Stimulated activated CD4-positive, alpha-beta T cell treated with anti-CD3 and anti-CD28 coated beads, TNF-alpha, amount 100 ng/mL, for 24 hours (primary cell): ENCODE measurements at places on chromosomes 2 and 18.

DNA sequence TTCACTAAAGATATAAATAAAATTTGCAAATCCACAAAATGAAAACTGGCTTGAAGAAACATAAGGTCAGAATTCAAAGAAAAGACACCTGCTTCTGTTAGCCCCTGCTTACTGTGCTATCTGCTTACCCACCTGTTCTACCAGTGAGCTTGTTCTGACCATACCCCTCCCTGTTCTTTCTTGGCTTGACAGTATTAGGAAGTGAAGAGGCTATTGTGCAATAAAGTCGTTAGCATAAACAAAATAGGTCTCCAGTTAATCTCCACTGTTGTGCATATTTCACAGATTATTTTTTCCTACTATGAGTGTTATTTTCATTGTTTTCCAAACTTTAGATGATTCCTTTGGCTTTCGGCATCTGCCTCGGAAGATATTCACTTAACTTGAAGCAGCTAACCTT lies 322.1 kb downstream of the CCDC85A start:
- DNase-seq = no peak

- DNase-seq = no peak
These were observed 35.5 kb downstream of the RTP5 start for GRCh38 chr2:241904791-241905710.

DNA sequence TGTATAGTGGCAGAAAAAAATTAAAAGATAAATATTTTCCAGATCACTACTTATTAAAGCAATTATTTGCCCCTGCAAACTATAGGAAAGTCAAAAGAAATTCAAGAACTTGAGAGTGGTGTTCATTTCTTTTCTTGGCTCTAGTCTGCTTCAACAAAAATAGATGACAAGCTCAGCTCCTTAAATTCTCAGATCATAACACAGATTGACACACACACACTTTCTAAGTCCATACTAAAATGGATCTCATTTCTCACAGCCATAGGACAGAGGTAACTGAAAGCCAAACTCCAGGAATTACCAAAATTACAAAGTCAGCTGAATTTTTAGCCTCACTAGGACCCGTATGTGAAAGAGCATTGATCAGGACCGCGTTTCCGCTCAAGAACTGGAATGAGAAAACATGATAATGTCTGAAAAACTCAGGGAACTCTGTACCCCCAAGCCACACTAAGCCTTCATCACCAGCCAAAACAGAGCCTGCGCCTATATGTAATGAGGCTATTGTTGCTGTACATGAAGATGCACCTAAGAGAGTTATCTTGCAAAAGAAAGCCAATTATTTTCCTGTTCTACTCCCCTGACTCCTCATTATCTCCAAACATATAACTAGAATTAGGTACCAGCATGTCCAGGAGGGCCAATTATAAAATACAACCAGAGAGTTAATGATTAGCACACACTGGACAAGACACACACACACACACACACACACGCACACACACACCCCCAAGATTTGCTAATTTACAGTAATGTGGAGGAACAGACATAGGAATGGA lies 16.5 kb upstream of the EFR3B start:
- DNase-seq = no peak

DNA sequence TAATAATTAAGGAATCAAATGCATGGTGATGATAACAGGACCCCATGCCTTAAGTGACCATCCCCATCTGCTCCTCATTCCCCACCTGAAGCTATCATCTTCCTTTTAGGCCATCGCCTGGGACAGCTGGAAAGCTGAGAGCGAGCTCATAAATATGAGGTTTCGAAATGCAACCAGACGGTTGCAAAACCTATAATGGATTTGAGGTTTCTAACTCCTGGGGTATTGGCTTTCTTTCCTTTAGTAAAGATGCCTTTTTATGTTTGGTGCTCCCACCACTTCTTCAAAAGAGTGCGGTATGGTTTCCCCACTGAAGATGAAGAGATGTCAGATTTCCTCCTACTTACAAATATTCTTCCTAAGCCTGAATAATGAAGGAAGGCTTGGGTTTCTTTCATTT lies 1589.5 kb upstream of the PIK3C3 start:
- DNase-seq = no peak

DNA sequence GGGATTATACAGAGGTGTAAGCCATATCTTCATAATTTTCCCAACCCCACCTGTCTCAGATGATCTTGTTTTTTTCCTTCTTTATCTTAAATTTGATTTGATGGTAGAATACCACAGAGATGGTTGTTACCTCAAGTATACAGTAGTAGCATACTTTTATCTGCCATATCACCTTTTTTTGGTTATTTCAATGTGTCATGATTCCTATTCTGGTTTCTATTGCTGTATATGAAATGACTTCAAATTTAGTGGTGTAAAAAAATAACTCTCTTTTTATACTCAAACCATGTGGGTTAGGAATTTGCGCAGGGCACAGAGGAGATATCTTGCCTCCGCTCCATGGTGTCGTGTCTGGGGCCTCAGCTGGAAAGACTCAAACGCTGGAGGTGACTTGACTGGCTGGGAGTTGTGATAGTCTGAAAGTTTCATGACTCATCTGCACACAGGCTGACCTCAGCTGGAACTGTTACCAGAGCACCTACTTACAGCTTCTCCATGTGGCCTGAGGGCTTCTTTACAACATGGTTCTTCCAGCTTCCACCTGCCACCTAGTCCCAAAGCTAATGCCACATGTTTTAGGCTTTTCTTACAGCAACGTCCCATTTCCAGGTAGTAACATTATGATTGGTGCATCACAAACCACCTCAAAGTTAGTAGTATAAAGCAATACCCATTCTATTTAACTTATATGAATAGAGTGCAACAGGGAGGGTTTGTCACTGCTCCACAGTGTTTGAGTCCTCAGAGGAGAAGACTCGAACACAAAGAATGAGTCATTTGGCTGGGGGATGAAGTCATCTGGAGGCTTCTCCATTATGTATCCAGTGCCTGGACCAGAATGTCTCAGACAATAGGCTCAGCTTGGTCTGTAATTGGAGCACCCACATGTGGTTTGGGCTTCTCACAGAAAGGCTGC lies 82.3 kb upstream of the XPO1 start:
- no peak for DNase-seq

DNA sequence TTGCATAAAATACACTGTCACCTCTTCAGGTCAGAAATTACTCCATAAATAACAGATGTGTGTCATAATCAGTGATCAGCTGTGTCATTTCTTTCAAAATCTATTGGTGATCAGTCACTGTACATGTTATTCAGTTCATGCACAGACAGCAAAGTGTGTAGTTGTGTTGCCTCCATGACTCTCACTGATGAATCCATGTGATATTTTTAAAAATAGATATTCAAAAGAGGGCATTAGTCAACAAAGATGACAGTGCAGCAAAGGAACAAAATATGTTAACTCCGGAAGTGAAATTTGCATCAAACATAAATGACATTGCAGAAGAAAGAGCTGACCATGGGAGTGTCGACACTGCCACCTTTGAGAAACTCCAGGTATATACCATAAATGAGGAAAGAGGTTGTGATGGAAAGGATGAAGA lies 17.1 kb upstream of the MCM6 start:
- no peak for DNase-seq

GRCh38 chr2:71455741-71456569 lies 2.6 kb downstream of the DYSF start:
- DNase-seq = no peak

DNA sequence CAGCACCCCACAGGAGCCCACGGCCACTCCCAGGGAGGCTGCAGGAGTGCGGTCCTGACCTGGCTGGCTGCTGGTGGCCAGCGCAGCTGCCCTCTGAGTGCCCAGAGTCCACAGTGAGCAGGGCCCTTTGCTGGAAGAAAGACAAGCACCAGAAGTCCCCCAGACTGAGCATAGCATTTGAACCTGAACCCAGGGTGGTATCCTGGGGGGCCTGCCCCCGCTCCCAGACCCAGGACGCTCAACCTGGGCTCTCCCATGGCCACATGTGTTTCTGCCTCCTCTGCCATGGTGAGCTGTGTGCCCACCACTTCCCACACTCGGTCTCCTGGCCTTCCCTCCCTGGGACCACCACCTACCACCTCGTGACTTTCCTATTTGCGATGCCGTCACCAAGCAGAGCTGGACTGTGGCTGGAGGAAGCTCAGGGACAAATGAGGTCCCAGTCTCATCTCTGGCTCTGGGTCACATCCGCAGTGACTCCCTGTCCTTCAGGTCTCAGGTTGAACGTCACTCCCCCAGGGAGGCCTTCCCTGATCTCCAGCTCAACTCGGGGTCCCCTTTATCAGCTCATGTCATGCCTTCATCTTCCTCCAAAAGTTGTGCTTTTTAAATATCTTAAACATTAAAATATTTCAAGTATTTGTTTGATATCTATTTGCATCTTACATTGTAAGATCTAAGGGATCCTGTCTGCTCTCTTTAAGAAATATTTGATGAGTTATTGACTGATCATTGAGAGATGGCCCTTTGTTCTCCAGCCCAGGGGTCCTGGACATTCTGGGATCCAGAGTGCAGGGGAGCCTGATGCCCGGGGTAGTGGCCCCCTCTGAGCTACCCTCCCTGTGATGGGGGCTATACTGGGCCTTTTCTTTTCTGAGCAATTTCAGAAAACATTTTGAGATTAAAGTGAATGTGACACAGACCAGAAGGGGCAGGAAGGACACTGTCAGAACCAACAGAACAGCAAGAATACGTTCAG lies 16.4 kb upstream of the GPR55 start:
- no peak for DNase-seq

GRCh38 chr2:231951452-231952035 lies 10.0 kb upstream of the DIS3L2 start:
- DNase-seq = no peak

DNA sequence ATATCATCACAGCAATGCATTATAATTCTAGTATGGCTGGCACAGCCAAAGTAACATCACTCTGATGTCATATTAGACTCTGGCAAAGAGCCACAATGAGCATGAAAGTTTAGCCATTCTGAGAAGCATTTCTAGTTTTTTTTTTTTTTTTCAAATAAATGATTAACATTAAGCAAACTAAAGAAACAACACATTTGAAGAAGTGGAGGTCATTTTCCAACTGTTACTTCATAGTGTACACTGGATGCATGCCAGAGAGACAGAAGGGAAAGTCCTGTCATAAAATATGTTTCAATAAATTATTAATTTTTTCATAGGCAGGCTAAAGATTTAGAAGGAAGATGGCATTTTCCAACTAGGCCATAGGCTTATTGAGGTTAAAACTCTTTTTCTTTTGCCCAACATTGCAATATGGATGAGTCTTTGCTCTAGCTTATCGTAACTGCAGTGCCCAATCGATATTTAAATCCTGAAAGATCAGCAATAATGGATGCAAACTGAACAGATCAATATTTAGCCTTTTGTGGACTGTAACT lies 1630.4 kb upstream of the ACVR2A start:
- no peak for DNase-seq

GRCh38 chr18:26531605-26532298 lies 16.6 kb downstream of the KCTD1 start:
- DNase-seq = no peak

DNA sequence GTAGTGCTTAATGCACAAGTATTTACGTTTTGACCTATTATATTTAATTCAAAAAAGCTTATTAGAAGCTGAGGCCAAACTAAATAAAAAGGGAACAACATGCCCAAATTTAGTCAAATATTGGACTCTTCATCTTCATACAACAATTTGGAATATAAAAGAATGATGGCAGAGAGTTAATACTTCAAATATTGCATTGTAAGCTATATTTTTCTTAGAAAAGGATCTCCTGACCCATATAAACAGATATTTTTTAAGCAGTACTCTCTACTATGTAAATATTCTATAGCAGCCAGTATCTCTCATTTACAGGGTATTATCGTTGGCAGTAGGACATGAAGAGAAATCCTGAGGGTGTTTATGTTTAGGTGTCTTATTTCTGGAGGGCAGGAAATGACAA lies 531.2 kb downstream of the NYAP2 start:
- no peak for DNase-seq

GRCh38 chr2:101501443-101501842 lies 26.5 kb upstream of the RFX8 start:
- no peak for DNase-seq

- no peak for DNase-seq
These were observed 34.4 kb downstream of the CYP27C1 start for GRCh38 chr2:127185705-127186104.

- DNase-seq = no peak
These were observed 141.5 kb downstream of the NCKAP5 start for GRCh38 chr2:133426791-133427190.

DNA sequence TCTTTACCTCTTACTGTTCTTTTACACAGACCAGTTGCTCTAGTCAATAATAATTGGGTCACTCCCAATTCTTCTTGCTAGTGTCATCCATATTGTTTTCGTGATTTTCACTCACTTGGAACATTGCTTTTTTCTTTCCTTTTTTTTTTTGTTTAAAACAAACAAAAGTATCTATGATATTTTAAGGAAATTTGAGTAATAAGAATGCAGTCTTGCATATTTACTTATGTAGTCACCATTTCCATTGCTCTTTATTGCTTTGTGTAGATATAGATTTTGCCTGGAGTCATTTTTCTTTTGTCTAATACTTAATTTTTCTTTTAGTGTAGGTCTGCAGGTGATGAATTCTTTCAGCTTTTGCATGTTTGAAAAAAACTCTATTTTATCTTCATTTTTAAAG lies 71.9 kb downstream of the WDR7 start:
- DNase-seq = no peak

GRCh38 chr2:240873805-240874714 lies 5.4 kb downstream of the AGXT start:
- DNase-seq = no peak

DNA sequence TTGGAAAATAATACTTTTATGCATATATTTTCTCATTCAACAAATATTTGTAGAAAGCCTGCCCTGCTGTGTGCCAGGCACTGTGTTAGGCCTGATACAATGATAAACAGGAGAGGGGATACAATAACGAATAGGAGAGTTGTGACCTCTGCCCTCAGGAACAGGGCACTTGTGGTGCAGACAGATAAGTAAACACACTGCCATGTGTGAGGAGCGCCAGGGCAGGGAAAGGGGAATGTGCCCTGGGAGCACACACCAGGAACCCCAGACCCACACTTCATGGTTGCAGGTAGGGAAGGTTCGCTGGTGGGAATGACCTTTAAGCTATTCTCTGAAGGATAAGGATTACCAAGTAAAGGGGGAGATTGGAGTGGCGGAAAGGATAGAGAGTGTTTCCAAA lies 42.2 kb upstream of the DSC1 start:
- DNase-seq = no peak

DNA sequence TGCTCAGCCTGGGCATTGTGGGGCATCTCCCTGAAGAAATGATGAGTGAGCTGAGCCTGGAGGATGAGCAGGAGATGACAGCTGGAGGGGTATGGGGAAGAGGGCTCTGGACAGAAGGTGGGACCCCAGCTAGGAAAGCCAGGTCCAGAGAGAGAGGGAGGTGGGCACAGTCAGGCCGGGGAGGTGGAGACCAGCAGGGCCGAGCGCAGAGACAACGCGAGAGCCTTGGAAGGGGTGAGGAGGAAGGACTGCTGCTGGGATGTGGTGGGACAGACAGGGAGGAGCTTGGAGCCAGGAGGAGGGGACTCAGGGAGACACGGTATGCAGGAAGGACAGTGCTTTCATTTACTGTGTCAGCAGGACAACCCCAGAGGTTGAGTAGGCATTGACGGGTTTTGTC lies 8.2 kb downstream of the TRPM8 start:
- DNase-seq = no peak
